ENCODE measurements at places on chromosomes 2 and 18. TPM values are rescaled to one million over a fixed set of nuclear protein-coding genes. Genes with fewer than 3 reads are reported as not detected.

The STARD6 gene
- total RNA-seq = 0.88 TPM

The SLC66A2 gene
- total RNA-seq = 19.6 TPM

The PUS10 gene
- 9.6 TPM for total RNA-seq

The ANKRD36 gene
- total RNA-seq = 18.0 TPM

The CRYBA2 gene
- total RNA-seq = 0.20 TPM

The STEAP3 gene
- total RNA-seq = 27.3 TPM

The GPR155 gene
- total RNA-seq = 2.9 TPM

The SLC30A3 gene
- not detected for total RNA-seq

The ANKRD23 gene
- total RNA-seq = 1.8 TPM

The GPR39 gene
- total RNA-seq = 39.9 TPM

The ATP9B gene
- 6.4 TPM for total RNA-seq

The REG1A gene
- not detected for total RNA-seq

The PPM1B gene
- total RNA-seq = 28.0 TPM

The PTPN4 gene
- total RNA-seq = 21.1 TPM

The BOLL gene
- total RNA-seq = not detected

The LBX2 gene
- total RNA-seq = 10.6 TPM

The LIMS4 gene
- 0.29 TPM for total RNA-seq

The ABHD1 gene
- total RNA-seq = not detected

All from RPMI7951 (cell line).